NCI-H774 (cell line): ENCODE measurements at places on chromosomes 12 and 14.

DNA sequence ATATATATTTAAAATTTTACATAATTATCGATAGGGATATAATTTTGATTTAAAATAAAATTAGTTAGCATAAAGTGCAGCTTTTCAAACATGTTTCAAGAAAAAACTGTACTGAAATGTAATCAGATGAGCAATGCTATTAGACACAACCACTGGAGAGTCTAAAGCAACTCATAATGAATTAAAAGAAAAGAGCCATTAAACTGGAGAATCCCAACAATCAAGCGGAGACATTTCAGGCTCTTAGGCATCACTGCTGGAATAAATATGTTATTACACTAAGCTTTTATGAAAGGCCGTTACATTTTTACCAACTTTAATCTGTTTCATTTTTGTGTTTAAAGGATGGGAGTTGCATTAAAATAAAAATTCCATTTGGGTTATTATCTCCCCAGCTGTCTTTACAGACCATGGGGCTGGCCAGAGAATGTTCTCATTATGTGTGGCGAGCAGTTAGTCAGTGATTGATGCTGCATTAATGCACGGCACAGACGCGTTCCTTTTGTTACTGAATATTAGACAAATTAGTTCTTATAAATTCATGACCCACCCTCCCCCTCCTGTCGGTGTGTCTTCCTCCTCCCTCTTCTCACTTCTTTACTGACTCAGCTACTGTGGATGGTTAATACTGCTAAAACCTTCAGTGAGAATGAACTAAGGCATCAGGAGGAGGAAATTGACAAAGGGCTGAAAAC is 156.8 kb downstream of the PDZRN4 start:
- peak; percentile 53 for DNase-seq

DNA sequence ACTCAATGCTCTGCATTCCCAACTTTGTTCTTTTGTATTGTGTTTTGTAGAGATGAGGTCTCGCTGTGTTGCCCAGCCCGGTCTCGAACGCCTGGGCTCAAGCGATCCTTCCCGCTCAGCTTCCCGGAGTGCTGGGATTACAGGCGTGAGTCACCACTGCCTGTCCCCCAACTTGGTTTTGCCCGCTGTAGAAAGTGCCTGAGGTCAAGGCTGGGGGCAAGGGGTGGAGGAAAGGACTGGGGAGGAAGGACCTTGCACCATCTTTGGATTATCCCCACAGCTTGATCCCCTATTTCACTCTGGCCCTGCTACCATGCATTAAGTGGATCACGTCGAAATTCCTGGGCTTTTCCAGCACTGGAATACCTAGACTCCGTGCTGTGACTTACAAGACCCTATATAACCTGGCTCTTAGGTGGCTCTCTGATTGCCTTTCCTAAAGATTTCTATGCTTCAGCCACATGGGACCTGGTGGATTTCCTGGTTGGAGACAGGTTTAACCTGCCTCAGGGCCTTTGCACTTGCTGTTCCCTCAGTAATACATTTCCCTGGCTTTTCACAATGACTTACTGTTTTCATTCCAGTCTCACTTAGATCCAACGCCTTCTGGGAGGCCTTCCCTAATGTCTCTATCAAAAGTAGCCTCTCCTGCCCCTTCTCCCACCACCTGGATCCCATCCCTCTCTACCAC is 608 bp upstream of the PIANP start:
- no peak for DNase-seq

GRCh38 chr14:105837349-105838063 is 311.1 kb downstream of the TMEM121 start:
- DNase-seq, result no peak

- DNase-seq, result no peak
Measured at GRCh38 chr12:75818863-75819262, 212.7 kb downstream of the PHLDA1 start.

- DNase-seq, result no peak
Measured at GRCh38 chr12:93760275-93760875, 83.2 kb downstream of the CRADD start.

DNA sequence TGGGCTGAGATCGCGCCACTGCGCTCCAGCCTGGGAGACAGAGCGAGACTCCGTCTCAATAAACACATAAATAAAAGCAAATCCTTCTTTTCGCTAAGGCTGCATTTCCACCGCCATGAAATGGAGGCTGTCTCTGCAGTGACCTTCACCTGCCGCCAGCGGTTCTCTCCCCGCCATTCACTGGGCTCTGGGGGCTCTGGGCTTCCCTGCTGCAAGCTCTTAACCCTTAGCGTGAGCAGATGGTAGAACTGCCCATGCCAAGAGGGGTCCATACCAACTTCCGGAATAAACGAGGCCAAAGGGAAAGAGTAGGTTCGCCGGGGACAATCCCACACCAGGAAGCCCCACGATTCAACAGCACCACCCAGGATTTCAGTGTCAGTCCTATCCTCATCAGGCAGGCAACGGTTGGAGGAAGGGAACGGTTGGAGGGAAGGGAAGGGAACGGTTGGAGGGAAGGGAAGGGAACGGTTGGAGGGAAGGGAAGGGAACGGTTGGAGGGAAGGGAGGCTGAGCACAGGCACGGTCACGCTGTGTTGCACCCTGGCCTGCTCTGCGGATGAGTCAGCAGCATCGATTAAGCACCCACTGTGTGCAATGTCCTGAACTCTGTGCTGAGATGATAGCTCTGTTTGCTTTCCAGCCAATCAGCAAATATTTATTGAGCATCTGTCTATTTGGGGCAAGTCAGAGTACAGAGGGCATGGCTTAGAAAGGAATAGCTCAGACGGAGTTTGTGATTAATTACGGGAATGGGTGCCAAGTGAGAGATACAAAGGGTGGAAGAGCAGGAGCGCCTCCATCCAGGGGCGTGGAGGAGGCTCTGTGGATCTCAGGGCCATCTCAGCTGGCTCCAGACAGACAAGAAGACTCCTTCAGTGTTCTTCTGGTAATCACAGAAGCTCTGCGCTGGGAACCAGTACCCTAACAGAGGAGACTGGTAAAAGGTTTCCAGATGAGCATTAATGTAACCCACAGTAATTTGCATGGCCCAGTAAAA is 77.9 kb downstream of the NINJ2 start:
- DNase-seq, result no peak

- peak; percentile 90 for DNase-seq
Measured at GRCh38 chr12:53180931-53181645, 363 bp upstream of the CSAD start.

DNA sequence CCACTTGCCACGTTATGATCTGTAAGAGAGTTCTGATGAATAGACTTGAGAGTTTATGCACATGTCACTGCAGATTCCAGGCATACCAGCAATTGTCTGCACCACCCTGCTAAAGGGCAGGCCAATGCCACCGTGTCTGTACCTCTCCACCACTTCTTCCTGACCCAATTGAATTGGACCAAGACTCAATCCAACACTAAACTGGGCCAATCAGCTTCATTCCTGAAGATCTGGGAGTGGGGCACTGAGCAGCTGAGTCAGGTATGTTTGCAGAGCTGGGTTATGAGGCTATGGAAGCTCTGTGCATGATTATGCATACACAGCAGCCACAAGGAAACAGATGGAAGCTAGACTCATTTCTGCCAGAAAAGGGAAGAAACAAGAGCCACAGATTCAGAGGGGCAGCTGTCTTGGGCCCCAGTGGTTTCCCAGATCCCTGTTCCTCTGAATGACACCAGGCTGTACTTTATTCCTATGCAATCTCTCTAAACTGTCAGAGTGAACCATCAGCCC is 28.0 kb downstream of the DAO start:
- DNase-seq, result no peak

DNA sequence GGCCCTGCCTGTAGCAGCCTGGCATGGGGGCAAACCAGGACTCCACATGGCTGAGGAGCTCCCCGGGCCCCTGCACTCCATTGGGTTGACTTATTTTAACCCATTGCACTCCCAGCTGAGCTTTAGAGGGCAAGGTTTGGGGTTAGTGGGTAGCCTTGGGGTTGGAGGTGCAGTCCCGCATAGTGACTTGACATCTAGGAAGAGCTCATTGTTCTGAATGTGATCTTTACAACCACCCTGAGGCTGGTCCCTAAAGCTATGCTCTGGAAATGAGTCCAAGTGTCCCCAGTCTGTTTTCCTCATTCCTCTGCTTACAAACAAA is 36.4 kb downstream of the NFKBIA start:
- no peak for DNase-seq

- peak; percentile 91 for DNase-seq
Measured at GRCh38 chr14:23567186-23568020, at the start of gene AP1G2. TSS of gene AP1G2 (minus strand) at chr14:23567791. CDS start at chr14:23567314, 477 bp downstream.

DNA sequence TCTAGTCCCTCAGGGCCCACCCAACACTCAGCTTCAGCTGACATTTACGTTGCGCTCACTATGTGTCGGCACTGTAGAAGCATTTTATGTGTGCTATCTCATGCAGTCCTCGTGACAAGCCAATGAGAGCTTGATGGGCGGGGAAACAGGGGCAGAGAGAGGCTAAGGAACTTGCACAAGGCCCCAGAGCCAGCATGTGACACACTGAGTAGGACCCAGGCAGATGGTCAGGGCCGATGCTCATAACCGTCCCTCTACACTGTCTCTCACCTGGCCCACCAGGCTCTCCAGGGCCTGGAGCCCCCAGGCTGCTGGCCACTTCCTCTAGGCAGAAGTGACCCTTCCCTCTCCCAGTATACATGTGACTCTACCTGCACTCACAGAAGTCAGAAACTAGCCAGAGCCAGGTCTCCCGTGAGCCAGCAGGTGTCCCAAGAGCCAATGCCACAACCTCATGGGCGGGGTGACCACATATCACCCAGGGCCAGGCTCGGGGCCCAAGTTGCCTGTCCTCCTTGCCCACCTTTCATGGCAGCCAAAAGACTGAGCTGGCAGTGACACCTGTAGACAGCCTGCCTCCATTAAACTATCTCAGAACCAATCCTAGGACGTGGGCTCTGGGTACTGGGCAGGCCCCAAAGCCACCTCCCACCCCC is 38.3 kb downstream of the TTC7B start:
- DNase-seq, result no peak

- no peak for DNase-seq
Measured at GRCh38 chr14:104550340-104550860, 29.2 kb upstream of the C14orf180 start.

GRCh38 chr14:51208982-51209381 is 31.1 kb upstream of the TMX1 start:
- peak; percentile 66 for DNase-seq

GRCh38 chr12:71524626-71525025 is 85.0 kb downstream of the LGR5 start:
- DNase-seq, result no peak

GRCh38 chr12:39368891-39369290 is 74.0 kb downstream of the KIF21A start:
- no peak for DNase-seq

DNA sequence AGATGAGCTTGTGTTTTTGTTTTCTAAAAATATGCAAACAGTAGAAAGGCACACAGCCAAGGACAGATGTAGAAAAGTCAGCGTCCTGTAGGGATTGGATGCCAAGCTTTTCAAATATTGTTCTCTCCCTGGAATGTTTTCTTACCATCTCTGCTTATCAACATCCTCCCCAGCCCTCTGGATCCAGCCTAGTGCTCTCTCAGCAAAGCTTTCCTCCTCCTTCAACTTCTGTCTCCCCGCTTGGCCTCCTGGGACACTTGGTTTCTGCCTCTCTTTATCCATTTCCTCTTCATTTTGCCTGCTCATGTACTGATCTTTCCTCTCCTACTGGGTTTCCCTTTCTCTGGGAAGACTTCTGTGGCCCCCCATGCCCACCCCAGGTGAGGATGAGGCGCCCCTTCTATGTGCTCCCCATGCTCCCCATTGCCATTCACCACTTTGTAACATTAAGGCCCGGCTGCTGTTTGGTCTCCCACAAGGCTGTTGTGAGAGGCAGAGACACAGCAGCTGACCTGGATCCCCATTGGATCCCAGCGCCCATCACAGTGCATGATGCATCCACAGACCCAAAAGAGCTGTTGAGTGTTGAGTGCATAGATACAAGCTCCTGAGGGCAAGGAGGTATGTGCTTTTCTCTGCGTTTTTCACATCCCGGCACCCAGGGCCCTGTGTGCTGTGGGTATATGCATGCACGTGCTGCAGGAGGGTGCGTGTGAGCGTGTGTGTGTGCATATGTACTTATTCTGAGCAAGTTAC is 38.2 kb downstream of the EVL start:
- no peak for DNase-seq

- no peak for DNase-seq
Measured at GRCh38 chr12:65672441-65672840, 151.8 kb upstream of the HMGA2 start.
